ENCODE measurements at places on chromosomes 5 and 9. TPM values are rescaled to one million over a fixed set of nuclear protein-coding genes. Genes with fewer than 3 reads are reported as not detected.

RETREG1 gene
- total RNA-seq = 180 TPM

CLTA gene
- 67.2 TPM for total RNA-seq

IRX1 gene
- total RNA-seq = 0.39 TPM

GRCh38 chr5:77492653-77493000 is 511 bp upstream of the WDR41 start:
- no peaks in the 10 kb centered on the region for H3K27me3 ChIP-seq
- peaks cover 5% of the 10 kb centered on the region for H3K36me3 ChIP-seq
- H3K4me1 ChIP-seq = no peaks in the 10 kb centered on the region
- H3K27ac ChIP-seq = peak overlapping the region; percentile 95

DNA sequence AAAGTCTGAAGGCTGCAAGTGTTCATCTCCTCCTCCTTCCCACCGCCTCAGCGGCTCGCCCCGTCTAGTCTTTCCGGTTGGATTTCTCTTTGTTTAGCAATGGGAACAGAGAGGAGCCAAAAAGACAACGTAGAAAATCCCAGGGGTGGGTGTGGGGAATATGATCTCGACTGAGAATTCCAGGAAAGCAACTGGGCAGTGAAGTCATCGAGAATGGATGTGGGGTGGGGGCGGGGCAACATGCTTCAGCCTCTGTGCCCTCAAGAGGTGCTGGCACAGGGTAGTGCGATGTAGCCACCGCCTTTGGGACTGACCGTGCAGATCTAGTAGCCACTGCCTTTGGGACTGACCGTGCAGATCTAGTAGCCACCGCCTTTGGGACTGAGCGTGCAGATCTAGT is 12.9 kb downstream of the MSX2 start:
- no peak overlapping the region for H3K4me3 ChIP-seq
- no peaks in the 10 kb centered on the region for H3K4me1 ChIP-seq
- DNase-seq = no peak
- no peaks in the 10 kb centered on the region for H3K36me3 ChIP-seq
- H3K27ac ChIP-seq = no peak overlapping the region
- H3K27me3 ChIP-seq = peaks cover 21% of the 10 kb centered on the region

- H3K27me3 ChIP-seq = no peaks in the 10 kb centered on the region
- no peaks in the 10 kb centered on the region for H3K36me3 ChIP-seq
- no peak for DNase-seq
- no peak overlapping the region for H3K27ac ChIP-seq
- no peak overlapping the region for H3K4me3 ChIP-seq
Observed at GRCh38 chr5:147040856-147041255, 162.3 kb upstream of the PPP2R2B start.

DNA sequence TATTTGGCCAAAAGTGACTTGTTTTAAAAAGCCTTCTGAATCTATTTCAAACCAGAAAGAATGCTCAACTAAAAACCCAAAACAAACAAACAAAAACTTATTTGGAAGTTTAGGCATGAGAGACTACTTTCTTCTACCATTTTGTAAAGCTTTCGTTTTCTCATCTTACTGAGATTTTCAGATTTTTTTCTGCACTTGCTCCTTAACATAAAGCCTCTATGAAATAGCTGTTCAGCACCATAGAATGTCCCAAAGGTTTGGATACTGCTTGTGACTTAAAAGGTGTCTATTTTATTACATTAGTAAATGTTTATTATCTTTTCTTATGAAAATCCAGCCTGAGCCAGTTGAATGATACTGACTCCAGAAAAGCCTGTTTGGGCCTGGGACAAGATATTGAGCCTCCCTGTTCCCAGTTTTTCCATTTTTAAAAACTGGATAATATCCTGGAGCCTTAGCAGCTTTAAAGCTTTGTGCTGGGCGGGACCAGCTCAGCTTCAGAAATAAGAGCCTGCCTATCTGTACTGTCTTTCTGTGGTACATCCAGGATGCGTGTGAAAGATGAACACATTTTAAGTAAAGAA is 292.6 kb downstream of the ZSWIM6 start:
- DNase-seq = no peak
- no peaks in the 10 kb centered on the region for H3K4me1 ChIP-seq
- no peak overlapping the region for H3K4me3 ChIP-seq

- no peak overlapping the region for H3K27ac ChIP-seq
- H3K4me3 ChIP-seq = no peak overlapping the region
- no peaks in the 10 kb centered on the region for H3K36me3 ChIP-seq
- no peaks in the 10 kb centered on the region for H3K27me3 ChIP-seq
- no peaks in the 10 kb centered on the region for H3K4me1 ChIP-seq
- no peak for DNase-seq
Observed at GRCh38 chr9:117691367-117691766, 12.8 kb upstream of the TLR4 start.

DNA sequence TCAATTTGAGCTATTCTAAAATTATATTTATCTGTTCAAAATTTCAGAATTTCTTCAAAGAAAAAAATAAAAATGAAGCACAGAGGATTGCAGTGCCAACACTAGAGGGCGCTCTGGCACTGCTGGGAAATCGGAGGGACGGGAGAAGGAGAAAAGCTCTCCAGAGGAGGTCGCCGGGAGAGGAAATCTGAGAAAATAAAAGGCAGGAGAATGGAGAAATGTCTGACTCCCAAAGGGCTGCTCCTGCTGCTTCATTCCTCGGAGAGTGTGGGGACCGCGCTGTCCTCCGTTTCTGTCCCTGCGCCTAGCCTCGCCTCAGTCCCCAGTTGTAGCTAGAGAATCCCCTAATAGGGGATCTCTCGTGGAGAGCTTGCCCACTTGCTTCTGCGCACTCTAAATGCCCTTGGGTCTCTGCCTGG is 40.0 kb upstream of the ARSB start:
- no peaks in the 10 kb centered on the region for H3K36me3 ChIP-seq
- H3K4me3 ChIP-seq = peak overlapping the region; percentile 23
- H3K27me3 ChIP-seq = no peaks in the 10 kb centered on the region
- peaks cover 6% of the 10 kb centered on the region for H3K4me1 ChIP-seq

GRCh38 chr5:168409591-168410458 is 76.4 kb upstream of the RARS1 start:
- no peak for DNase-seq
- no peaks in the 10 kb centered on the region for H3K4me1 ChIP-seq
- H3K4me3 ChIP-seq = no peak overlapping the region
- no peak overlapping the region for H3K27ac ChIP-seq

DNA sequence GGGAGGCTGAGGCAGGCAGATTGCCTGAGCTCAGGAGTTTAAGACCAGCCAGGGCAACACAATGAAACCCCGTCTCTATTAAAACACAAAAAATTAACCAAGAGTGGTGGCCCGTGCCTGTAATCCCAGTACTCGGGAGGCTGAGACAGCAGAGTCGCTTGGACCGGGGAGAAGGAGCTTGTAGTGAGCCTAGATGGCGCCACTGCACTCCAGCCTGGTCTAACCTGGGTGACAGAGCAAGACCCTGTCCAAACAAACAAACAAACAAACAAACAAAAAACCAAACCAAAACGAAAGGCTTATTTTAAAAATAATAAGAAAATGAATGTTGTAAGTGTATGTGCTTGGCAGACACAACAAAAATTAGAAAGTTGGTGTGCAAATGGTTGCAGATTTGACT is 536.3 kb upstream of the PTPRD start:
- H3K36me3 ChIP-seq = no peaks in the 10 kb centered on the region
- no peak overlapping the region for H3K27ac ChIP-seq
- H3K4me1 ChIP-seq = no peaks in the 10 kb centered on the region
- H3K27me3 ChIP-seq = no peaks in the 10 kb centered on the region

Data from right atrium auricular region (tissue), 2 donors.